ENCODE measurements at places on chromosomes 1 and 21.

GRCh38 chr1:219924342-219924741 is 4.0 kb downstream of the SLC30A10 start:
- no peak for DNase-seq
- H3K4me1 ChIP-seq = peaks cover 9% of the 10 kb centered on the region
- H3K4me3 ChIP-seq = no peak overlapping the region
- no peaks in the 10 kb centered on the region for H3K36me3 ChIP-seq
- peaks cover 16% of the 10 kb centered on the region for H3K27me3 ChIP-seq

DNA sequence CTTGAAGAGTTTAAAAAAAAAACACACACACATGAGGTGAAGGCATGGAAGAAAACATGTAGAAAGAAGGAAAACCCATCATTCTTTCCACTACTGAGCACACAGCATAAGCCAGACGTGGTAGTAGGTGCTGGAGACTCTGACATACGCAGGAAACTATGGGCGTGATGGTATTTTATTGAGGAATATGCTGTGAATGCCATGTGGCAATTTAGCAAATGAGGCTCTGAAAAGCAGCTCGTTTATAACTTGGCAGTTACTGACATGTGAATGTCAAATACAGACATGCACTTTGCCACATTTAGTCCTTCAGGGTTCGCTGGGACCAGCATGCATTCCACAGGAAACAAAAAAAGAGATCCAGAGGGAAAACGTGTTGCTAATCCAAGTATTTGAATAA is 74.3 kb upstream of the IFNAR2 start:
- peaks cover 12% of the 10 kb centered on the region for H3K27me3 ChIP-seq
- no peaks in the 10 kb centered on the region for H3K36me3 ChIP-seq
- H3K4me3 ChIP-seq = no peak overlapping the region
- no peak for DNase-seq
- peaks cover 5% of the 10 kb centered on the region for H3K4me1 ChIP-seq
- no peak overlapping the region for H3K27ac ChIP-seq

- no peak for DNase-seq
- no peaks in the 10 kb centered on the region for H3K36me3 ChIP-seq
- no peaks in the 10 kb centered on the region for H3K27me3 ChIP-seq
- H3K4me1 ChIP-seq = no peaks in the 10 kb centered on the region
- H3K27ac ChIP-seq = no peak overlapping the region
Observed at GRCh38 chr1:218496561-218496960, 151.4 kb downstream of the TGFB2 start.

DNA sequence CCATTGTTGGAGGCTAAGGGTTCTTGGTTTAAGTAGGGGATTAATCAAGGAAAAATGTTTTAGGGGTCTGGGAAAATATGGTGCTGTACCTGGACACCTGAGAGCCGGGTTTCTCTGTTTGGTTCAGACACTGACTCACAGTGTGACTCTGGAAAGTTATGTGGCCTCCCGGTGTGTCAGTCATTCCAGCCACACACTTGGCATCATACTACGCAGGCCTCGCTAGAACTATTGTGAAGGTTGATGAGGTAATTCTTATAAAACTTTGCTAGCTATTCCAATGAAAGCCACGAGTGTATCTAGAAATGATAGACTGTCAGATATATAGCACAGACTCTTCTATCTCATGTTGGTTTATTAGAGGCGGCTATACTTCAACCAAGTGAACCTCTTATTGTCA is 4.8 kb upstream of the CAMSAP2 start:
- no peaks in the 10 kb centered on the region for H3K27me3 ChIP-seq
- H3K4me1 ChIP-seq = peaks cover 8% of the 10 kb centered on the region
- no peak overlapping the region for H3K27ac ChIP-seq
- H3K36me3 ChIP-seq = no peaks in the 10 kb centered on the region
- H3K4me3 ChIP-seq = no peak overlapping the region

DNA sequence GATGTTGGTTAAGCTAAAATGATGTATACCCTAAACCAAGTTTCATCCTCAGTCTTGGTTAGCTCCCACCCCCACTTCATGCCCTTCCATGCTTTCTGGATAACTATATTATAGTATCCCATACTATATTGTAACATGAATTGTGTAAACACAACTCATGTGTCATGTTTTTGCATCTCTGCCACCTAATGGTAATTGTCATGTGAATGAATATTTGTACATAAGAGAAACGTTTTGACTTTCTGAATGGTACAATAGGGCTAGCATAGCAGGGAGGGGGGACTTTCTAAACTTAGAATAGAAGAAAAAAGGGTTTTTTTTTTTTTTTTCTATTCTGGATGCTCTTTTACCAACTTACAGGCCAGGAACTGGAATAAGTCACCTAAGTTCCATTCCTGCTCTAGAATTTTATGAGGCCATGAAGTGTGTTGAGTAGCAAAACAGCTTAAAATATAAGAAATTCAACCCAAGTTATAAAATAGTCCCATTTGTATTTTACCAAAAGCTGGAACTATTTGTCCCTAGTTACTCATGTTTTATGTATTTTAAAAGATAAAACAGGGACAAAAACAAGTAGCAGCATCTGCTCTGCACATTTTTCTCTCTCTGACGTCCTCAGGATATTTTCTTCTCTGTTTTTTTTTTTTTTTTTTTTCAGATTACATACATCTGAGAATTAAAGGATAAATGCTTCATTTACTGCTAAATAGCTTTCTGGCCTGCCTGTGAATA is 77.4 kb downstream of the HLX start:
- H3K36me3 ChIP-seq = no peaks in the 10 kb centered on the region
- H3K27me3 ChIP-seq = no peaks in the 10 kb centered on the region
- DNase-seq = no peak
- H3K4me1 ChIP-seq = no peaks in the 10 kb centered on the region
- H3K4me3 ChIP-seq = no peak overlapping the region

DNA sequence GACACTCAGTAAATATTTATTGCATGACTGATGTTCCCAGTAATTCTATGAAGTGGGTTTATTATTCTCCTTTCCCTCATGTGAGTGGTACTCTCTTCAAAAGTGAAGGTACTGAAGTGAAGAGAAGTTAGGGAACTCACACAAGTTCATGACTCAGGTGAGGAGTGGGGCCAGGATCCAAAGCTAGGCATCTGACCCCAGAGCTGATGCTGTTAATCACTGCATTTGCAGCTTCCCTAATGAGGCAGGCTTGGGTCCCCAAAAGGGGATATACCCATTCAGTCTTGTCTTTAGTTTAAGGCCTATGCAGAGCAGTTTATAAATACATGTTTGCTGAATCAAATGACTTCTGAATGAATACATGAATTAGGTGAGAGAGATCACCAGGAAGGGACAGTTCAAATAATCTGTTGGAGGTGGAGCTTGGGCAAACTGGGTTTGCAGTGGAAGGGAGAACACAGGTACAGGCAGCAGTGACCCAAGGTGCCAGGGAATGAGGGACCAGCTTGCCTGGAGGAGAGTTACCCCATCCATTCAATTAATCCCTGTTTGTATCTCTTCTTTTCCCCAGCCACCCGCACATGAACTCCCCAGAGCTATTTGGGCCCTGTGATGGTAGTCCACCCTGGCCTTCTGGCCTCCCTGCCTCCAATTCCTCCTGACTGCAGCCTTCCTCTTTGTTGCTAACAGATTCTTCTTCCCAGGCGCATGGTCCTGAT is 2.0 kb downstream of the CD58 start:
- H3K36me3 ChIP-seq = peaks cover 4% of the 10 kb centered on the region
- no peak overlapping the region for H3K27ac ChIP-seq
- H3K4me1 ChIP-seq = peaks cover 39% of the 10 kb centered on the region
- no peaks in the 10 kb centered on the region for H3K27me3 ChIP-seq
- H3K4me3 ChIP-seq = peak overlapping the region; percentile 96

DNA sequence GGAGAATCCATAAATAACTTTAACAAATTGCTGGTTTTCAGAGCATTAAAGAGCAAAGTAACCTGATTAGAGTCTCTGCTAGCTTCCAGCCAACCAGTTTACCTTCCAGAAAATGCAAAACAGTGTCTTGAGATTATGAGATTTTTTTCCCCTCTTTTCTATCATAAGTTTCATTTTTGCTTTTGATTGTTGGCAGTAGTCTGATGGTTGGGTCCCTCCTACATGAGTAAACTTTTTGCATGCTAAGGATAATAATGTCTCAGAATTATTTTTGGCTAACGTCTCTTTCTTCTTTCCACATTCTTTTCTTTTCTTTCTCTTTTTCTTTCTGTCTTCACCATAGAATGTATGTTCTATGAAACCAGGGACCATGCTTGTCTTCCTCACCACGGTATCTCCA is 6.3 kb upstream of the ADAMTS5 start:
- no peaks in the 10 kb centered on the region for H3K4me1 ChIP-seq
- H3K27ac ChIP-seq = no peak overlapping the region
- H3K27me3 ChIP-seq = peaks cover 7% of the 10 kb centered on the region
- H3K36me3 ChIP-seq = no peaks in the 10 kb centered on the region
- no peak overlapping the region for H3K4me3 ChIP-seq

DNA sequence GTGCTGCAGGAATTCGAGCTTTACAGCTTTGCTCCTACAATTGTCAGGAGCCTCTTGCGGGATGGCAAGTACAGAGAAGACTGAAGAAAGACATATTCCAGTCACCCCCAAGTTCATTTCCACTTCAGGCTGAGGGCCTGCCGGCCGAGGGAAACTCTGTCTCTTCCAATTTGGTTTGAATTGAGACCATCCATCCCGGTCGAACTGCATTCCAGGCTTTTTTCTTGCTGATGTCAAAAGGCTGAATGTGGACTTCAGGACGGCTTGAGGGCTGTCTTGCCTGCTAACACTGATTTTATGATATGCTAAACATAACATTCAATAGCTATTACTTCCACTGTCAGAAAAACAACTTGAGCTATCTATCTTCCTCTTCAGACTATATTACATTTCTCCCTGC is 79.8 kb upstream of the PLXNA2 start:
- no peak overlapping the region for H3K27ac ChIP-seq
- no peak overlapping the region for H3K4me3 ChIP-seq
- no peaks in the 10 kb centered on the region for H3K36me3 ChIP-seq
- peaks cover 2% of the 10 kb centered on the region for H3K27me3 ChIP-seq

DNA sequence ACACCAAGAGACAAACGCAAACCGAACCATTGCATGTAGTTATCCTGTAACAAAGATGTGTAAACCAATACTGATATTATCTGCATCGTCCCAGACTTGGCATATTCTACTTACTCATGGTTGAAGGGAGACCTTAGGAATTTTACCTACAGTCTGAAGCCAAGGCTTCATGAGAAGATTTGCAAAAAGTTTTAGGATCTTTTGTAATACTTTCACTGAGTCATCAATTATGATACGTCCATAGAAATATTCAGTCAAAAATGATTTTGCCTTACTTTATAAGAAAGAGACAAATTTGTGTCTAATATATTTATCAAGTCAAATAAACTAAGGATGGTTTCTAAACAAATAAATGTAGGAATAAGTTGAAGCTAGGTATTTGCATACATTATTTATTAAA is 1176.1 kb upstream of the ADGRL2 start:
- no peaks in the 10 kb centered on the region for H3K4me1 ChIP-seq
- H3K27me3 ChIP-seq = no peaks in the 10 kb centered on the region
- H3K4me3 ChIP-seq = no peak overlapping the region

- no peaks in the 10 kb centered on the region for H3K27me3 ChIP-seq
- no peak overlapping the region for H3K4me3 ChIP-seq
- H3K4me1 ChIP-seq = no peaks in the 10 kb centered on the region
- no peak overlapping the region for H3K27ac ChIP-seq
- no peak for DNase-seq
Observed at GRCh38 chr1:14245954-14246353, 352.5 kb upstream of the KAZN start.

GRCh38 chr1:198253668-198254067 is 96.9 kb downstream of the NEK7 start:
- peaks cover 3% of the 10 kb centered on the region for H3K4me1 ChIP-seq
- no peak overlapping the region for H3K27ac ChIP-seq
- no peaks in the 10 kb centered on the region for H3K36me3 ChIP-seq
- no peaks in the 10 kb centered on the region for H3K27me3 ChIP-seq
- H3K4me3 ChIP-seq = no peak overlapping the region
- no peak for DNase-seq

DNA sequence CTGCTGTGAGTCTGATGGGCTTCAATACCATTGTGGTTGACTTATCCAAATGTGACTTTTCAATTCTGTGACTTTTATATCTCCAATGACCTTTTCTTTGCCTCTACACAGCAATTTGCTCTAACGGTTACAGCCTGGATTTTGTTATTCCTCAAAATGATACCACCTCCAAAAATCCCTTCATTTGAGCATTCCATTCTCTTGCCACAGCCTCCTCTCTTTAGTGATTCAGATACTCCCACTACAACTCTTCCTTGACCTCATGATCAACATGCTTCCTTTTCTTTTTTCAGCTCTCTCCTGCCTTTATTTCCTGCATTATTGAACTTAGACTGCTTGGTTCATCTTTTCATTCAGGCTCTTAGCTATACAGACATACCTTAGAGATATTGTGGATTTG is 16.6 kb upstream of the IL19 start:
- no peak overlapping the region for H3K4me3 ChIP-seq
- no peak overlapping the region for H3K27ac ChIP-seq
- no peak for DNase-seq
- H3K36me3 ChIP-seq = no peaks in the 10 kb centered on the region
- H3K4me1 ChIP-seq = peaks cover 11% of the 10 kb centered on the region

- no peaks in the 10 kb centered on the region for H3K27me3 ChIP-seq
- H3K4me3 ChIP-seq = no peak overlapping the region
- H3K4me1 ChIP-seq = no peaks in the 10 kb centered on the region
- no peaks in the 10 kb centered on the region for H3K36me3 ChIP-seq
- DNase-seq = no peak
- no peak overlapping the region for H3K27ac ChIP-seq
Observed at GRCh38 chr1:240987928-240988327, 369.1 kb downstream of the RGS7 start.

DNA sequence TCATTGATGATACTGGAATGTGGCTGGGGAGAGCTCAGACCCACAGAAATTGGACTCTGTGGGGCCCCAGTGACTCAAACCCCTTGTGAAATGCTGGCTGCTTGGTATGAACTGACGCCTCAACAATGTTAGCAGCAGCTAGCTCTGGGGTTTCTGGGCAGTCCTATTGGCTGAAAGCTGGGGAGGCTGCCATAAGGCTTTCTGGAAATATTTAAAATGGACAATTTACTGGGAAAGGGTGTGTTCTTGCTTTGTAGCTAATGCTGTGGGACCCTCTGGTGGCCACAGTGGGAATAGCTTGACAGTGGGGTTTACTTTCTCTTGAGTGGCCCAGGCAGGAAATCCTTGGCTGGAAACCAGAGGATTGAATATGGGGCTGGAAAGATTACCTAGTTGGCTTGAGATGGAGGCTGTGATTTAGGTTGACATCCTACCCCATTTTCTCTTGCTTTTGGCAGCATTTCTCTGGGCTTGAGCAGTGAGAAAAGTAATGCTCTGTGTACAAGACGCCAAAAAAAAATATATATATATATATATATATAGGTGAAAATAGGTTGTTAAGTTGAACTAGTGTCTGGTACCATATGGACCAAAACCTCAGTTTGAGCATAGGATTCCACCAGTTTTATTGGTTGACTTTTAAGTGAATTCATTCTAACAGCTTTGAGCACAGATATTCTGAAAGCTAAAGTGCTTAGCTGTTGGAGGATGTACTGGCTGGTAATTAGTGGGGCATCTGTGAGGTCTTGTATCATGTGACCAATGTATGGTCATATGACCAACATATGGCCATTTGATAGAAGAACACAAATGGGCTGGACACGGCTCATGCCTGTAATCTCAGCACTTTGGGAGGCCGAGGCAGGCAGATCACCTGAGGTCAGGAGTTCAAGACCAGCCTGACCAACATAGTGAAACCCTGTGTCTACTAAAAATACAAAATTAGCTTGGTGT is 8.2 kb upstream of the S100A10 start:
- no peak overlapping the region for H3K4me3 ChIP-seq
- no peaks in the 10 kb centered on the region for H3K27me3 ChIP-seq
- peaks cover 9% of the 10 kb centered on the region for H3K4me1 ChIP-seq
- H3K36me3 ChIP-seq = no peaks in the 10 kb centered on the region
- no peak overlapping the region for H3K27ac ChIP-seq

Data from CD4-positive, alpha-beta T cell (primary cell).